ENCODE measurements at places on chromosomes 16 and 17.
A peak's percentile ranks its signal among the peaks of the same experiment; 100 is the strongest.

GRCh38 chr16:48133455-48134211 is 22.2 kb downstream of the ABCC12 start:
- no peak for DNase-seq

DNA sequence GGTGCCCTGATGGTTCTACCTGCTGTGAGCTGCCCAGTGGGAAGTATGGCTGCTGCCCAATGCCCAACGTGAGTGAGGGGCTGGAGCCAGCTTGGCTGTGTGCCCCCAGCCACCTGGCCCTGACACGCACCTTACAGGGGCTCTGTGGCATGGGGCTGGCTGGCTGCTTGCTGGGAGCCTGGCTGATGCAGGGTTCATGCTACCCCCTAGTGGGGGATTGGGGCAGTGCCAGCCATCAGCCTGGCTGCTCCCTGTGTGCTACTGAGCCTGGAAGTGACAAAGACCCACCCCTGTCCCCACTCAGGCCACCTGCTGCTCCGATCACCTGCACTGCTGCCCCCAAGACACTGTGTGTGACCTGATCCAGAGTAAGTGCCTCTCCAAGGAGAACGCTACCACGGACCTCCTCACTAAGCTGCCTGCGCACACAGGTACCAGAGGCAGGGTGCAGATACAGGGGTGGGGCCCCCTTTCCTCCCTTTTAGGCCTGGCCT is 5.7 kb downstream of the GRN start:
- peak; percentile 83 for DNase-seq

DNA sequence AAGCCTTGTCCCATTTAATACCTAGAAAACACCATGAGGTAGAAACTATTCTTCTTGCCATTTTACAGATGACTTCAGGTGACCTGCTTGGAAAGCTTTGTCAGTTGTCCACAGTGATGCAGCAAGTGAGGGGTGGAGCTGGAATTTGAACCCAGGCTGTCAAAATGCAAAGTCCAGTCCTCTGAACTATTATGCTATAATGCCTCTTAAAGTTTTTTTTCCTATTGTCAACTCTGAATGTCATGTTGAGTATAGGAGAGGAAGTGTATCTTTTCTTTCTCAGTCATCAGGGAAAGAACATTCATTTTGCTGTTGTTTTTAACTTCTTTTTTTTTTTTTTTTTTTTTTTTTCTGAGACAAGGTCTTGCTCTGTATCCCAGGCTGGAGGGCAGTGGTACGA is 525.6 kb downstream of the XYLT1 start:
- no peak for DNase-seq

- peak; percentile 83 for DNase-seq
Measured at GRCh38 chr17:76268015-76268749, 3.0 kb downstream of the UBALD2 start.

DNA sequence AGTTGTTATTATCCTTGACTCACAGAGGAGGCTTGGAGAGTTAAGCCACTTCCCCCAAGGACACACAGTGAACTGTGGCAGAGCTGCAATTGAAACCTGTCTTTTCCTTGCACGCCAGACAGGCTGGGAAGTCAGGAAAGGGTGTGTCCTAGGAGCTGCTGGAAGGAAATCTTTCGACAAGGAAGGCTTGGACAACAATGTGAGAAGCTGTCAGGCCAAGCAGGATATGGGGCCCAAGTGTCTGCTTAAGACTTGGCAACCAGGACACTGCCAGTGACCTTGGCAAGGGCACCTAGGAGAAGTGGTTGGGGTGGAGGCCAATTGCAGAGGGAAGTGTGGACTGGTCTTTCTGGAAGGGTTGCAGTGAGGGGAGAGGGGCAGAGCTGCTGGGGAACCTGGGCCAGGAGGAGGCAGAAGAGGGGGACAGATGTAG is 2.1 kb upstream of the CAMKK1 start:
- DNase-seq = no peak

DNA sequence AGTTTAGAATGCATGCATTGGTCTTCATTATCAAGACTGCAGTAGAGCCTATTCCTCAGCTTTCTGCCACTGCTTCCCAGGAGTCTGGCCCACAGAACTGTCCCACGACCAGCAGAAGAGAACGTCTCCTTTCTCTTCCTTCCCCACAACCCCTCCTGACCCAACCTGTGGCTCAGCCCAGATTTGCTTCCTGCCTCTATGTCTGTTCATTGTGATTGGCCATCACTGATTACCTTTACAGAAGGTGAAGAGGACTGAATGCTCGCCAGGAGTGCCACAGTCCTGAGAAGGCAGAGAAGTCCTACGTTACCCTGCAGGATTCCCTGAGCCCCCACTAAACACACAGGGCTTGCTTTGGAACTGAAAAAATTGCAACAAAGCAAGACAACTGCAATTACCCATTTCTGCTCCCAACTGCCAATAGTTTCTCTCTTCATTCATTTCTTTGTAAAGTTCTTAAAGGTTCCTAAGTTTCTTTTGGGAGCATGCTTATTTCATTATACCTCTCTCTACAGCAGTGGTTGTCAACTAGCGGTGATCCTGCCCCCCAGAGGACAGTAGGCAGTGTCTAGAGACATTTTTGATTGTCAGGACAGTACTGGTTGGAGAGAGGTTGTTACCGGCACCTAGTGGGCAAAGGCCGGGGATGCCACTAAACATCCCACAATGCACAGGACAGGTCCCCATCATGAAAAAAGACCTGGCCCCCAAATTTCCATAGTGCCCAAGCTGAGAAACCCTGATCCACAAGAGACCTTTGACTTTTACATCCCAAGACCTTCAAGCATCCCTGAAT is 4.5 kb upstream of the NAT9 start:
- DNase-seq = peak; percentile 54

DNA sequence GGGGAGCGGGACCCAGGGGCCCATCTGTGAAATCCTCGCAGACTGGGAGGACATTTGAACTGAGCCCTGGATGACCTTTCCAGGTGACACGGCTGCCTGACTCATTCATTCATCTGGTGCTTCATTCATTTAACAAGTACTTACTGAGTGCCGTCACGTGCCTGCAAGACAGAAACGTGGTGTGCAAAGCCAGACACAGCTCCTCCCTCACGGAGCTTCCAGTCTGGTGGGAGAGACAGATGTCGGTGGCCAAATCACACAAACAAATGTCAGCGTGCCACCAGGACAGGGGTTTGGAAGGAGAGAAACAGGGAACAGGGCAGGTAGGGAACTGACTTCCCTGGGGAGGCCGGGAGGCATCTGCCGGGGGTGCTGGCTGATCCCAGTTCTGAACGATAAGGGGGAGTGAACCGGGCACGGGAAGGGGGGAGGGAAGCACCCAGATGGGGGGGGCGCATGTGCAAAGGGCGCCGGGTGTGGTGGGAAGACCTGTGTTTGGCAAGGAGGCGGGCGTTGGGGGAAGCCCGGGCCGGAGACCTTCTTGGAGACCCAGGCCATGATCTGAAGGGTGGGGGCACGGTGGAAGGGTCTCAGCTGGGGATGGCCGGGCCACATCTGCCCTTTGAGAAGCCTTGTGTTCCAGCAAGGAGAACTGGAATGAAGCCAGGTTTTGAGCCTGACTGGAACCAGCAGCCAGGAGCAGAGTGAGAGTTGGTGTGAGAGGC is 93.6 kb upstream of the CIBAR2 start:
- DNase-seq = no peak

DNA sequence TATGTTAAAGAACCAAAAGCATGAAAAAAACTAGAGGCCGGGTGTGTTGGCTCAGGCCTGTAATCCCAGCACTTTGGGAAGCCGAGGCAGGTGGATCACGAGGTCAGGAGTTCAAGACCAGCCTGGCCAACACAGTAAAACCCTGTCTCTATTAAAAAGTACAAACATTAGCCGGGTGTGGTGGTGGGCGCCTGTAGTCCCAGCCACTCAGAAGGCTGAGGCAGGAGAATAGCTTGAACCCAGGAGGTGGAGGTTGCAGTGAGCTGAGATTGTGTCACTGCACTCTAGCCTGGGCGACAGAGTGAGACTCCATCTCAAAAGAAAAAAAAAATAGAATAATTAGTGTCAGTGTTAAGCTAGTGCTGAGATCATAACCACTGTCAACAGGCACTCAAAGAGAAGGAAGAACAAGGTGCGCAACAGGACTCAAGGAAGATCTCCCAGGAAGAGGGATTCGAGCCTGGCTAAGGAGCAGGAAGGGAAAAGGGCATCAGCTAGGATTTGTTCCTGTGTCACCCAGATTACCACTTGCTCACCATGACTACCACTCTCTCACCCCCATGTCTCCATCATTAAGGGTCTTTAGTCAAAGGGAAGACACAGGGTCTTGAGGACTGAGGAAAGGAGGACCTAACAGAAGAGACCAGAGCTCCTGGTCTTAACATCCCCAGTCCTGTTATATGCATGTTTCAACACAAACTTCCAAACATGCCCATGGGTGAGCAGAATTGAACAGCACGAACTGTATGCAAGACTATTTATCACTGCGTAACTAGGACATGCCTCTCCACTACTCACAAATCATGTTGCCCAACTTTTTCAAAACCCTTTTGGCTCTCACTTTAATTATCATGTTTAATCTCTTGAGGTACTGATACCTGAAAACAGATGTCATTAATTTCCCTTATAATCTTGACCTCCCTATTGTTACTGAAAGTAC is 88.3 kb upstream of the PLEKHM1 start:
- DNase-seq = no peak

- no peak for DNase-seq
Measured at GRCh38 chr17:16905593-16906191, 66.2 kb downstream of the TNFRSF13B start.

DNA sequence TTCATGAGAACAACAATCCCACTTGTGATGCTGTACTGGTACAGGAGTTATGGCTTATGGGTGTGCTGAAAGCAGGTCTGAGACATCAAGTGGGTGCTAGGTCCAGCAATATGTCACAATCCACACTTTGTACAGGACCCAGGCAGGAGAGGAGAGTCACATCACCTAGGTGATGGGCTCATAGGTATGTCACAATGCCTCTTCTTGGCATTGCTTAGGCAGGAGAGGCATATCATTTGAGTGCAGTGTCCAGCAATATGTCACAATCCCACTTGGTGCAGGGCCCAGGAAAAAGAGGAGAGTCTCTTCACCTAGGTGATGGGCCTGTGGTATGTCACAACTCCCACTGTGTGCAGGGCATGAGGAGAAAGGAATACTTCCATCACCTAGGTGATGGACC is 2110.0 kb downstream of the TP53TG3F start:
- no peak for DNase-seq

DNA sequence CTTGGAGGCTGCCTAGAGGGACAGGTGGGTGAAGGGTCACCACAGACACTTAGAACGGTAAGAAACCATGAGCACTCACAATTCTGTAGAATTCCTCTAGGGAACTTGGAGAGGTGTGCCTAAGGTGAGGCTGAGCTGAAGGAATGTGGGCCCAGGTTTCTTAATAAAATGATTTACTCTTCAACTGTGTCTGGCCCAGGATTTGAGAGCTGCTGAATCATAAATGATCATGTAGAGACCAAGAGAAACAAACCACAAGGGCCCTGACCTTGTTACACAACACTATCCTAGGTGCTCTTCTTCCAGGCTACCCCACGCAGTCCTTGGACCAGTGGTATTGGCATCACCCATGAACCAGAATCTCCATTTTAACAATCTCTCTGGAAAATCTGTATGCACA is 27.7 kb downstream of the ZNF18 start:
- no peak for DNase-seq

DNA sequence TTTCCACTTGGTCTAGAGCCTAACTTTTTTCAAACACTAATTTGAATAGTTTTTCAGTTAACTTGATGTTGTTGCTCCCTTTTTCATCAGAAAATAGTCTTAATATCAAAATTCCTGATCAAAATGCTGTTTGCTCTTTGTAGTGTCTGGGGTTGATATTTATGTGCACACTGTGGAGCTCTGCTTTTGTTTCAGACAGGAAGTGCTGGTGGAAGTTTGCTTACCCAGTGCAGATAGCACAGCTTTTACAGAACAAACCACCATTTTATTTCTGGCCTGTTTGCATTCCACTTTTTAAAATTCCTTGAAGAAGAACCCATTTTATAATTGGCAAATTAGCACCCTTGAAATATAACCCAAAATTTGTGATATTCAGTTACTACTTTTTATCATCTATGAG is 125.4 kb downstream of the MRTFB start:
- no peak for DNase-seq

DNA sequence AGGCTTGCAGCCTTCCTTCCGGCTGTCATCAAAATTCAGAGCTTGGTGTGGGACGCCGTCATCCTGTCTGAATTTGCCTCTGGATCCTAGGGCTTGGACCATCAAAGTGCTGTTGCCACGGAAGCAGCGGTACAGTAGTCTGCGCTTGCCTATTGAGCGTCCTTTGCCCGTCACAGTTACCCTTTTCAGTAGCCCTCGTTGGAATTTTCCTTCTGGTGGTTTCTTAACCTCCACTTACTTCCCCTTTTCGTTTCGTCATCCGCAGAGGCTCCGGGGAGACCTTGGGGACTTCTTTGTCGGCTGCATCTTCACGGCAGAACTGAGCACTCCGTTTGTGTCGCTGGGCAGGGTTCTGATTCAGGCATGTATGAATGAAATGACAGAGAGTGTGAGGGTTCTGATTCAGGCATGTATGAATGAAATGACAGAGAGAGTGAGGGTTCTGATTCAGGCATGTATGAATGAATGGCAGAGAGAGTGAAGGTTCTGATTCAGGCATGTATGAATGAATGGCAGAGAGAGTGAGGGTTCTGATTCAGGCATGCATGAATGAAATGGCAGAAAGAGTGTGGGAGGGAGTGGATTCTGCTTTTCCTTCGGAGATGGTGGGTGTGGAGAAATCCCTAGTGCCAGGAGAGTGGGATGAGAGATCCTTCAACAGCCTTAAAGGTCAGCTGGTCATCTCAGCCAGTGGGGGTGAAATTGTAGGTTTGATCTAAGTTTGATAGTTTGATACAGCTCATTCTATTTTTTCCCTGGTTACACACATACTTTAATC is 8.0 kb downstream of the TLCD3A start:
- peak; percentile 42 for DNase-seq

DNA sequence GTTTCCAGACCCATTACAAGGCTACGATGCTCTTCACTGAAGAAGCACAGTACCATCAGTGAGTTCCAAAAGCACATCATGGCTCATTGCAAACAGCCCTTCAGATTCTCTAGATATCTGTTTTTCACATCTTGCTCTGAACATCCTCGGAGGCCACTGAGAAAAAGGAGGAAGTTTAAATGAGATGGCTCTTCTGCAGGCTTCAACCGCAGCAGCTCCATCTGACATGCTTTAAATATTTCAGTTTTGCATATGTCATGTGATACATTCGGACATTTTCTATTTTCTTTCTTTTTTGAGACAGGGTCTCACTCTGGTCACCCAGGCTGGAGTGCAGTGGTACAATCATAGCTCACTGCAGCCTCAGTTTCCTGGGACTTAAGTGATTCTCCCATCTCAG is 396.8 kb downstream of the NPIPA8 start:
- DNase-seq = no peak

Data from activated naive CD4-positive, alpha-beta T cell treated with anti-CD3 and anti-CD28 coated beads, Interleukin-2, amount 10 ng/mL, durations not matched to agents 7 days and 5 days (primary cell).